NCI-H2081 (cell line): ENCODE measurements at places on chromosomes 12 and 14.

GRCh38 chr14:69581316-69581935 is 6.8 kb upstream of the CCDC177 start:
- no peak for DNase-seq

DNA sequence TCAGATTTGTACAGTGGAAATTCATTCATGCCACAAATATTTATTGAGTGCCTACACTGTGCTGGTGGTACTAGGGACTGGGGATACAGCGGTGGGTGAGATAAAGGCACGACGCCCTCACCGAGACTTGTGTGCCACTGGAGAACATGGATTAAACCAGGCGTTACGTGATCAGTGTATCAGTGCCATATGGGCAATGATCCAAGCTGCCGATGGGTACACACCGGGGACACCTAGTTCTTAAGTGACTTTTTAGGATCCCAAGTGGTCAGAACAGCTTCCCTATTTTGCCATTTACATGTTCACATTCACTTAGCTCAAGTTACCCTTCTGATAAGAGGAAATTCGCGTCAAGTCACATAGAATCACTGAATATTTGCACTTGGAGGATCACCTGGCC is 236.7 kb downstream of the CACNA1C start:
- DNase-seq, result no peak

GRCh38 chr14:39109893-39110715 is 4.0 kb upstream of the GEMIN2 start:
- no peak for DNase-seq

DNA sequence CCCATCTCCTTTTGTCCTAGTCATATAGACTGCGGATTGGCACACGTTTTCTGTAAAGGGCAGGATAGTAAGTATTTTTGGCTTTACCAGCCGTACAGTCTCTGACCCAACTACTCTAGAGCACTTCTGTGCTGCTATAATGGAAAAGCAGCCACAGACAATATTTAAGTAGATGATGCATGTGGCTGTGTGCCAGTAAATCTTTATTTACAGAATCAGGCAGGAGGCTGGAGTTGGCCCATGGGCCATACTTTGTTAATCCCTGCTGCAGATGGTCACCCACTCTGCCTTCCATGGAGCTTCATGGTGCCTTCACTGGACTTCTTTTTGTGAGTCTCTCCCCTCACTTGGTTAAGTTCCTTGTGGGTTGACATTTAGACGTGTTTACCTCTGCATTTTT is 584.5 kb upstream of the TBX3 start:
- DNase-seq, result no peak

- DNase-seq, result no peak
Measured at GRCh38 chr14:83913476-83913875, 1616.5 kb upstream of the FLRT2 start.
